ENCODE measurements at places on chromosomes 12 and 14.

DNA sequence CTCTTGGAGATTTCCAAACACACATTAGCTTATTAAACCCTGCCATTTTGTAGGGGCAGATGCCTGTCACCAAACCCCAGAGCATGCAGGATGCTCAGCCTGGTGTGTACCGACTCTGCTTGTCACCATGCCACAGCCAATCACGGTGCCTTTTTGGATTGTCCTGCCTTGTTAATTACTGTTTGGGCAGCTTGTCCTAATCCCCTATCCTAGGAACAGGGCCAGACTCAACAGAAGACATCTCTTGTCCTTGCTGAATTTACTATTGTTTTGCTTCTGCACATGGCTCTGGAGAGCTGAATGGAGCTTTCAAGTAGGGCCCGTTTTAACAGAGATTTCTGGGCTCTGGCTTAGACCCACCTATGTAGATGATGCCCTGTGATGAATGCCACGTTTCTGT is 388.5 kb downstream of the AACS start:
- no peak for DNase-seq

GRCh38 chr12:44317651-44318126 is 481.8 kb downstream of the TMEM117 start:
- no peak for DNase-seq

DNA sequence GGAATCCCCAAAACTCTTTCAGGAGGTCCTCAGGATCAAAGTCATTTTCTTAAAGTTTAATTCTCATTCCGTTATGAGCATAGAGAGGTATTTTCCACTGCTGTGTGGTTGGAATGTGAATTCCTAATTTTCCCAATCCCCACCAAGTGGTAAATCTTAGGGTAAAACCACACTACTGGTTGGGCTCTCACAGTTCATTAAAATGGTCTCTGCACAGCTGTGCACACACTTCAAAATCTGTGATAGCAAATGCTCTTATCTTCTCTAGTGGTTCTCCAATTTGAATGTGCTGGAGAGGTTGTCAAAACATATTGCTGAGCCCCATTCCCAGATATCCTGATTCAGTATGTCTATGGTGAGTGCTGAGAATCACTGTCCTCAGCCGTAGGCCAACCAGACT is 189.1 kb downstream of the BMP4 start:
- no peak for DNase-seq

DNA sequence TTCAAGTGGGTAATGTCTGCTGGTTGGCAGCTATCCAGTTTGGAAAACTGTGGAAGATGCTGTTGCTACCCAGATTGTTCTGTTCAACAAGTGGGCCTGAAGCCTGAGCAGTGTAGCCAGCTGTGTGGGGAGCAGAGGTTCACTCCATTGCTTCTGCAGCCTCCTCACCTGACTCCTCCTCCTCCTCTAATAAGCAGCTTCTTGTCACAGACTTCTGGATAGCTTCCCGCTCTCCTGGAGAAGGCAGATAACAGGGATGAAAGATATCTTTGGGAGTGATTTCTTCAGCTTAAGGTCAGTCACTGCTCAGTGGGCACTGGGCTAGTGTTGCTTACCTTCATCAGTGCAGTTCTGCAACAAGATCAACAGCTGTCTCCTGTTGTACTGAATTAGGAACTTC is 2.0 kb downstream of the POP5 start:
- DNase-seq, result peak; percentile 25

- DNase-seq, result no peak
Observed at GRCh38 chr14:102752239-102752847, 24.9 kb upstream of the TRAF3 start.

- DNase-seq, result no peak
Observed at GRCh38 chr14:101992708-101993107, 28.3 kb downstream of the DYNC1H1 start.

DNA sequence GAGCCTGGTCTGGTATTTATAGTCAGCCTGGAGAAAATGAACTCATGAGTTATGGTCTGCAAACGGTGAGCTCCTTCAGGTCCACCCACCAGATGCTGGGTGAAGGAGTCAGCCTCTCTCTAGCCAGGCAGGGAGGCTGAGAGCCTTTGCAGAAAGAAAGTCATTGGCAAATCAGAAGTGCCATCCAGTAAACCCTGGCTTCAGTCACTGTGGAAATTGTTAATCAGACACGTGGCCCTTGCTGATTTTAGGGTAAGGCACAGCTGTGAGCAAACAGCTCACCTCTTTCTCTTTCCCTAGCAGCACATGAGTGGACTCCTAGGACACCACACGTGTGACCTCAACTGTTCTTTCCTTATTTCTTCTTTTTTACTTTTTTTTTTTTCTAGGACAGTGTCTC is 44.9 kb downstream of the CHST11 start:
- no peak for DNase-seq

- no peak for DNase-seq
Observed at GRCh38 chr12:130480887-130481286, 143.2 kb downstream of the PIWIL1 start.

DNA sequence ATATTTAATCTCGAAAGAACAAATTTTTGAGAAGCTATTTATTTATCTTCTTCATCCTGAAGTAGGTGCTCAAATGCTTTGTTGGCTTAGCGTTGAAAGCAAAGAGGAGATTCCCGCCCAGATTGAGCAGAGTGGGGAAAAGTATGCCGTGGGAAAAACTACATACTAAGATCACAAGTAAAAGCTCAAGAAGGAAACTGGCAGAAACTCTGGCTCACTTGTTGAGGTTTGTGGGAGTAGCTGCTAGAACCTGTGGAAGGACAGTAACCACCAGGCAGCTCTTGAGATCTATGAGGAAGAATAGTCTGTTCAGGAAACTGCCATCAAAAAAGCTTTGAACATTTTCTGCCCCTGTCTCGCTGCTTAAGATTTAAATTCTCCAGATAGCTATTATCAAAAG is 3.9 kb downstream of the MYRFL start:
- no peak for DNase-seq

DNA sequence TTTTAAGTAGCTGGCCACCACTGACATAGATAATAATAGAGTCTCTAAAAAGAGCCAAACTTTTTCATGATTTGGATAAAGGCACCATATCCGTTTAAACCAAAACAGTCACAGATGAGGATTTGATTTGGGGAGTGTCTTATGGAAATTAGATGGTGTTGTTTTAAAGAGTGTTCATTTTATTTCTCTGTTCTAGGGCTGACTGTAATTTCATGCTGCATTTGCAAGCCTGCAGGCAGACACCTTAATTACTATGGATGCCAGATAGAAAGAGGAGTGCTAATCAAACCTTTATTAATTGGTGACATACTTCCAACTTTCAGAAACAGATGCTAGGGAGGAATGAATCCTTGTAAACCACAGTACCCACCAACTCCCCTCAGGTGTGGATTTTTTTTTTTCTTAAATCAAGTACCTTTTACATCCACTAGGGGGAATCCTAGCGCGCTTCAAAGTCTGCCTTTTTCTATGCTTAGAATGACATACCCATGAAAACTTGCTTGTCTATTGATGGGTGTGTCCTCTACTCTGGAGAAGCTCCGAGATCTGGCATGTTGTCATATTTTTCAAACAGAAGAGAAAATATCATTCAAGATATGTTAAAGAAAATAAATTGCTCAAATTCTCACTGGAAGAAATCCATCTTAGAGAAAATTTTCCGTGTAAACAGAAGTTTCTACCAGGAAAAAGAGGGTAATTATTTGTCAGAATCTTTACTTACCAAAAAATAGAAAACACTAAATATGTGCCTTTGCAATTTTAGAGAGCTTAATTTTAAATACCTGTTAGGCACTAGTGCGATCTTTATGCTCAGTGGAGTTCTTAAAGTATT is 14.2 kb upstream of the PLXNC1 start:
- peak; percentile 56 for DNase-seq

DNA sequence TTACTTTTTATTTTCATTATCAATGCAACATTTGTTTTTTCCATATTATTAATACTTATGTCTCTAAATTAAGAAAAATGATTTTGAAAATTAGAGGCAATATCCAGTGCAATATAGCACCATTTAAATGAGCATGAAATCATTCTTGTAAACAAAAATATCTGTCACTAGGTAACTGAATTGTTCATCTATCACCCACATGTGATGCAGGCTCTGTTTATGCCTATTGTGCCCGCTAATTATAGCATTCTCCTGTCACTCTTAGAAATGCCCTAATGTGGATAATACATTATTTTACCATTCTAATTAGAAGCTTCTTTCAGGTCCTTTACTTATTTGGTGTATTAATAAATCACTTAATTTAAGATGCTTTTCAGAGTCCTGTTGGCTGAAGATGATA is 1332.4 kb downstream of the AACS start:
- DNase-seq, result no peak

GRCh38 chr12:84166812-84167211 is 745.8 kb downstream of the SLC6A15 start:
- no peak for DNase-seq

- DNase-seq, result peak; percentile 24
Observed at GRCh38 chr12:114858388-114859146, 174.6 kb upstream of the TBX3 start.

DNA sequence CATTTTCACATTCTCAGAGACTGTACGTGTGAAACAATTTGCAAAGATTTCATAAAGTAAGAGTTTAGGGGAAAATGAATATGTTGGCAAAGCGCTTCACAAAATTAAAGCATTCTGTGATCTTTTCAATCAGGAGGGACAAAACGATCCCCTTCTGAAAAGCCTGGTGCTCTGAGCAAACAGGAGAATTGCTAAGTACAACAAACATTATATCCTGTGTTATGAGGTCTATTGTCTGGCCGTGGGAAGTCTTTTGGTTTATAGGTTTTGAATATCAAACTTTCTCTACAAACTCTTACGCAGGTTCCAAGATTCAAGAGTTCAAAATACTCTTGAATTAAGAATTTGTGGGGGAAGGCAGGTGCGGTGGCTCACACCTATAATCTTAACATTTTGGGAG is 7.2 kb upstream of the FOXN3 start:
- DNase-seq, result no peak

- DNase-seq, result no peak
Observed at GRCh38 chr14:77109656-77110055, 11.6 kb downstream of the CIPC start.

- DNase-seq, result no peak
Observed at GRCh38 chr14:105138551-105139111, 29.9 kb downstream of the JAG2 start.
